ENCODE measurements at places on chromosomes 11 and 22. TPM values are rescaled to one million over a fixed set of nuclear protein-coding genes. Genes with fewer than 3 reads are reported as not detected.
A peak's percentile ranks its signal among the peaks of the same experiment; 100 is the strongest.

The TRIM64C gene
- not detected for total RNA-seq

DNA sequence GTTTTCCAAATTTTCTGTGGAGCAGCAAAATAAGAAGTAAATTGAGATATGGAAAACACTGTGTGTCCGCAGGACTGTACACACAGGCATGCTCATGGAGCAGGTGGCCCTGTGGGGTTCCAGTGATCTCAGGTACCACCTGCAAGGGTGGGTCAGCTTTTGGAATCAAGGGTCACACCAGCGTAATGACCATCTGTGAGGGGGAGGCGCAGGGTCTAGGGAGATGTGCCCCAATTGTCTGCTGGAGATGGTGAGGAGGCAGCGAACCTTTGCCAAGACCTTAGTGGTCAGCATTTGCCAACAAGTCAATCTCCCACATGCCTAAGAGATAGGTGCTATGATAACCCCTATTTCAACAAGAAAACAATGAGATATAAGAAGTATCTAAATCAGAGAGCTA is 49.4 kb downstream of the SHANK2 start:
- DNase-seq: no peak

The PHOX2A gene
- total RNA-seq: not detected

DNA sequence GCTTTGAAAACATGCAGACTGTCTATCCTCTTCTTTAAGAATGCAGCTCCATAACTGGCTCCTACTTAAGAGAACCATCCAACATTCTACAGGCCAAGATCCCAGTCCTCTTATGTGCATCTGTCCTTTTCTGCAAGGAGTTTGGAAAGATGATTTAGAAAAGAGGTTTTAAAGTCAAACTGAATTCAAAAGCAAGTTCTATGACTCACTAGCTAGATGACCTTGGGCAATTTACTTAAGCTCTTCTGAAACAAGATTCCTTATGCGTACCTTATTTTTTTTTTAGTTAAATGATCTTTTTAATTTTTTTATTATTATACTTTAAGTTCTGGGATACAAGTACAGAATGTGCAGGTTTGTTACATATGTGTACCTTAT is 29.2 kb downstream of the GUCY1A2 start:
- peak; percentile 39 for DNase-seq

DNA sequence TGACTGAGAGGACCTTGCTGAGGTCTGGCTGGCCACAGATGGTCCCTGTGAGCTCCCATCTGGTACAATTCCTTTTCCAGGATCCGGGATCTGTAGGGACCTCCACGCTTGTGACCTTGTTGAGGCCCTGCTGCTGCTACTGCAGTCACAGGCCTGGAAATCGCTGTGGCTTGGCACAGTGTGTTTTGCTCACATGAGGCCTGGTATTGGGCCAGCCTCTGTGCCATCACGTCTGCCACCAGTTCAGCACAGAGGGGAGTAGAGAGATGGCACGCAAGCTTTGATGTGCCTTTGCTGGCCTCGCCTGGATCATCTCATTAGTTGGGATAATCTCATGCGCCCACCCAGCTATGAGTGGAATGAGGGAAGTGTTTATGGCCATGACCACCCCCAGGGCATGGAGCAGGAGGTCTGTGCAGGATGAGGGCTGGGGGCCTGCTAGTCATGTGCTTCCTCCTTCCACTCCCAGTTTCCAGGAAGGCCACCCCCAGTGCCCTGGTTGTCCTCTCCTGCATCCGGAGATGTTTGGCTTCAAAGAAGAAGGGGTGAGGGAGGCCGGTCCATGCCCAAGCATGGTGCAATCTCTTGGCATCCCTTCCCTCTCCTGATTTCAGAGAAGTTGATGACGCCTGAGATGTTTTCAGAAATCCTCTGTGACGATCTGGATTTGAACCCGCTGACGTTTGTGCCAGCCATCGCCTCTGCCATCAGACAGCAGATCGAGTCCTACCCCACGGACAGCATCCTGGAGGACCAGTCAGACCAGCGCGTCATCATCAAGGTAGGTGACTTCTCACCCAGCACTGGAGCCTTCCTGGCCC is 22.4 kb downstream of the DERL3 start:
- no peak for DNase-seq

DNA sequence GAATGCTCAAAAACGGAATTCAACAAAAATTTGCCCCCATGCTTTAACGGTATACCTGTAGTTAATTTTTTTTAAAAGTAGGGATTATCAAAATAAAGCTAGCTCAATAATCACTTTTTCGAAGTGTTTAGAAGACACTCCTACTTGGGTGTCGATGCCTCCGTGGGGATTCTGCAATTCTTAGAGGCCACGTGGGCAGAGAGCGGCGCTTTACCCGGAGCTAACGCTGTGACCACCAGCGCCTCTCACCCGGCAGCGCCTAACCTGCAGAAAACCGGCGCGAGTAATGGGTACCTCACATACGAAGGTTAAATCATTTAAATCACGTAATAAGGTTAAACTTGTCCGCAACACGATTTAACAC is 583 bp downstream of the TAF1D start:
- peak; percentile 30 for DNase-seq

GRCh38 chr11:75689863-75690609 is 21.2 kb upstream of the MAP6 start:
- peak; percentile 6 for DNase-seq

The OR51I1 gene
- not detected for total RNA-seq

DNA sequence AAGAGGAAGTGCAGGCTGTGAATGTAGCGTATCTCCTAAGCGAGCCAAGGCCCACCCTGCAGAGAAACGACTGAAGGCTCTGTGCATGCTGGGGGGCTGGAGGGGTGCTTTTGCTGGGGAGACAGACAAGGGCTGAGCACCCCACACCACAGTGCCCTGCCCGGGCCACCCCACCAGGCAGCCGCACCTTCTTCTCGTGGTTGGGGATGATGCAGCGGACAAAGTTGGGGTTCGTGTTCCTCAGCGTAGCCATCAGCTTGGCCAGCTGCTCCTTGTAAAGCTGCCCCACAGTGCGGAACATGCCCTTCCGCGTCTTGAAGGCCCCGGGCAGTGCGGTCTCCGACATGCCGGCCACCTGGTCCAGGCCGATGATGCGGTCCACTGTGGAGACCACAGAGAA is 53.3 kb downstream of the APOL1 start:
- DNase-seq: no peak

GRCh38 chr11:93529707-93530467 is 13.3 kb downstream of the SMCO4 start:
- DNase-seq: no peak

GRCh38 chr22:32475468-32476010 is 928 bp downstream of the FBXO7 start:
- DNase-seq: no peak

DNA sequence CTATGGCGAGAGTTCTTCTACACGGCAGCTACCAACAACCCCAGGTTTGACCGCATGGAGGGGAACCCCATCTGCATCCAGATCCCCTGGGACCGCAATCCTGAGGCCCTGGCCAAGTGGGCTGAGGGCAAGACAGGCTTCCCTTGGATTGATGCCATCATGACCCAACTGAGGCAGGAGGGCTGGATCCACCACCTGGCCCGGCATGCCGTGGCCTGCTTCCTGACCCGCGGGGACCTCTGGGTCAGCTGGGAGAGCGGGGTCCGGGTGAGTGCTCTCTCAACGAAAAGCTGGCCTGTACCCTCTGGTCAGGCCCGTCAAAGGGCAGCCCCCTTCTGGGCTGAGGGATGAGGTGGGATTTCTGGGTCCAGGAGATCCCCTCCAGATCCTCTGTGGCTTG is 15.9 kb upstream of the MAPK8IP1 start:
- no peak for DNase-seq

The NRIP3 gene
- total RNA-seq: 2.2 TPM

DNA sequence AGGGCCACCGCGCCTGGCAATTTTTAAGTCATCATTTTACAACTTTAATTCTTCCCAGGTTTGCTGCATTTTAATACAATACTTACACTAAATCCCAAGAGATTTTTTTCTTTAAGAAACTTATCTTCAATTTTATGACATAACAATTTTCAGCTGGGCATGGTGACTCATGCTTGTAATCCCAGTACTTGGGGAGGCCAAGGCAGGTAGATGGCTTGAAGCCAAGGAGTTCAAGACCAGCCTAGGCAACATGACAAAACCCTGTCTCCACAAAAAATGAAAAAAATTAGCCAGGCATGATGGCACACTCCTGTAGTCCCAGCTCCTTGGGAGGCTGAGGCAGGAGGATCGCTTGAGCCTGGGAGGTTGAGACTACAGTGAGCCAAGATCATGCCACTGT is 38.8 kb downstream of the CLDN25 start:
- peak; percentile 51 for DNase-seq

Measured in bronchial epithelial cell (primary cell).